ENCODE measurements at places on chromosomes 2 and 18.

GRCh38 chr18:80253871-80254492 lies 6.7 kb upstream of the PARD6G start:
- DNase-seq = no peak

- DNase-seq = no peak
Observed at GRCh38 chr2:70679259-70679658, 88.7 kb downstream of the ADD2 start.

DNA sequence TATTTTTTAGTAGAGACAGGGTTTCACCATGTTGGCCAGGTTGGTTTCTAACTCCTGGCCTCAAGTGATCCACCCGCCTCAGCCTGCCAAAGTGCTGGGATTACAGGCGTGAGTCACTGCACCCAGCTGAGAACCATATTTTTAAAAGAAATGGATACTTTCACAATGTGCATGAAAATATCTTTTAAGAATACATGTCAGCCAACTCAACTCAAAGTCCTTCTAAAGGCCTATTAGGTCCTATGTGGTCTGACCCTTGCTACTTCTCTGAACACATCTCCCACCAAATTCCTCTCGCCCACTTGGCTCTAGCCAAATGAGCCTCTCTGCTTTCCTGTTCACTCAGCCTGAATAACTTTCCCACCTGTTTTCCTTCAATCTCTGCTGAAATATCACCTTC lies 119.6 kb downstream of the MTX2 start:
- no peak for DNase-seq

DNA sequence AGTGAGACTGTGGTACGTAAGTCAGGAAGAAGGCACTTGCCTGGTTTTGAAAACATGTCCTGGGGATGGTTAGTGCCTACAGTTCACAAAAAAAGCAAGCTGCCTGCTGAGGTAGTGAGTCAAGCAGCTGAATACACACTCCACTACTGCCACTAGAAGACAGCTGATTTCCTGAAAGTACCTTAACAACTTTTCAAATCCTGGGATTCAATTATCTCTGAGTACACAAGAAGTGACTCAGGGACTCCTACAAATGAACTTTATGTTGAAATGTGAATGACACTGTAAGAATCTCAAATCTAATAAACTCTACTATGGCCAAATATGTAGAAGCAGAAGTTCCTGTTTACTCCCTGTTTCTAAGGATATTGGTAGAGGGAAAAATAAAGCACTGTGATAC lies 58.0 kb upstream of the ARL5A start:
- DNase-seq = peak; percentile 55

DNA sequence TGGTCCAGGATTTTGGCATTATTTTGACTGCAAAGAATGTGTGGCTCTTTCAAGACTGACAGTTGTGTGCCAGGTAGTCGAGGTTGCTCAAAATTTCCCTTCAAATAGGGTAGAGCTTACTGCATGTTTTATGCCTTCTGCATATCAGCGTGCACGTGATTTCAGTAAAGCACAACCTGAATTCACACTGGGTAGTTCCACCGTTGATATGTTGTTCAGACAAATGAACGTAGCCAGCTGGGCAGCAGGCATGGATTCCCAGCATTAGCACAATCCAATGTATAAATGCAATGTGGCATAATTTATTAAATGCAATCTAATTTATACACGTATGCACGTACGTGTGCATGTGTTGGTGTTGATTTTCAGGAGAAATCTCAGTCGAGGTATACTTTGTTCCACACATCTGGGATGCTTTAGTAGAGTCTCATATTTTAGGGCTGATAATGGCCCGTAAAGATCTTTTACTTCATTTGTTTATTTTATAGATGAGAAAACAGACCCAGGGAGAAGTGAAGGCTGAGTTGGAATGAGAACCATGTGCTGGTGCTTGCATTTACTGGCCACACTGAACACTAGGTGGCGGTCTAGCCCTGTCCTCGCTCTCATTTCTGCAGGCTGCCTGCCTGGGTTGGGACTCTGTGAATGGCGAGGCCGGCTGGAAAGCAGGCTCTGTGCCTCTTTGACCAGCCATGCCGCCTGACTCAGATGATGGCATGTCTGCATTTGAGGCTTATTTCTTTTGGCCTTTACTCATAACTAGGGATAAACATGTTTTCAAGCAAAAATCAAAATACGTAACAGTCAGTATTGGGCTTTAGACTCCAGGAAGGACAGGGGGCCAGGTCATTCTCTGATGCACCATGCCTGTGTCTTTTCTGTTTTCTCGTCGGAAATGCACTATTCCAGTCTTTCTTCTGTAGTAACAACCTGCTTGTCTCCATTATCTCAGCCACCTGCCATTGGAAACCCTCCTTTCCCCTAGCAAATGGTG lies 120.4 kb downstream of the RNF144A start:
- peak; percentile 27 for DNase-seq

GRCh38 chr18:213966-214365 lies 53.9 kb downstream of the THOC1 start:
- no peak for DNase-seq

DNA sequence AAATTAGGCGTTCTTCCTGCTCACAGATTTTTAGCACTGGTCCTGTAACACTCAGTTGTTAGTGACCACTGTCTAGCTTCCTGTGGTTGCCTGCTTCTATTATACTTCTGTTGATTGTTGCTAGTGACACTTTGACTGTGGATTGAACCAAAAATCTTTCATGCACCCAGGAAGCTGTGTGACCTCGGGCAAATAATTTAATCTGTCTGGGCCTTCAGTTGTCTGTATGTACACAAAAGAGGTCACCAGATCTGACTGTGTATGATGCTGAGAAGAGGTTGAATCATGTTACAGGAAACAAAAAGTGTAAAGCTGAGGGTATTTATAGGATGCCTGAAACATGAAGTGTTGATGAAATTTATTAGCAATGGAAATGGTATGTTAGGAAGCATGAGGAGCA lies 12.7 kb downstream of the ICOS start:
- peak; percentile 23 for DNase-seq

- DNase-seq = no peak
Observed at GRCh38 chr18:6591491-6591890, 138.0 kb upstream of the ARHGAP28 start.

DNA sequence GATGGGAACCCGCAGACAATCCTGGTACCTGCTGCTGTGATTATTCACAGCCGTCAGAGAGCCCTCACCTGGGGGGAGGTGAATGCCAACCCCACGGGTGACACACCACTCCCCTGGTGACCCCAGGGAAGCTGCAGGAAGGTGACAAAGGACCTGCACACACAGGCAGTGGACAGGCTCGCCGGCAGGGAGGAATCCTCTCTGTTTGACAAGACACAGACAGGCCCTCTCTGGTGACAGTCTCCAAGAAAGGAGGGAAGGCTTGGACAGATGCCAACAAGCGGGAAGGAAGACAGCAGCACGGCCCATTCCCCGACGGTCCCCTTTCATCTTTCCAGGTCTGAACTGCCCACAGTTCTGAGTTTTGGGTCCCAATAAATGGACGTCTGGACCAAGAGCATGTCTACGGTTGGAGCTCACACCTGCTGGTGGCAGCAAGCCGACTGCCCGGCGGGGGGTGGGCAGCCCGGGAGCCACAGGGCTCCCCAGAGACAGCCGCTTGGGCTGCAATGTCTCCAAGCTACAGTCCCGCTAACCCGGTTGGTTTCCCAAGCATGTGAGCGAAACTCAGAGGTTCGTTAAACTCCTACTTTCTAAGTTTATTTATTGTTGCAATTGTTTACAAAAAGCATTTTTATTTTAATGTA lies 31.8 kb downstream of the HDAC4 start:
- no peak for DNase-seq

- DNase-seq = no peak
Observed at GRCh38 chr18:79765491-79766245, 32.1 kb upstream of the KCNG2 start.

DNA sequence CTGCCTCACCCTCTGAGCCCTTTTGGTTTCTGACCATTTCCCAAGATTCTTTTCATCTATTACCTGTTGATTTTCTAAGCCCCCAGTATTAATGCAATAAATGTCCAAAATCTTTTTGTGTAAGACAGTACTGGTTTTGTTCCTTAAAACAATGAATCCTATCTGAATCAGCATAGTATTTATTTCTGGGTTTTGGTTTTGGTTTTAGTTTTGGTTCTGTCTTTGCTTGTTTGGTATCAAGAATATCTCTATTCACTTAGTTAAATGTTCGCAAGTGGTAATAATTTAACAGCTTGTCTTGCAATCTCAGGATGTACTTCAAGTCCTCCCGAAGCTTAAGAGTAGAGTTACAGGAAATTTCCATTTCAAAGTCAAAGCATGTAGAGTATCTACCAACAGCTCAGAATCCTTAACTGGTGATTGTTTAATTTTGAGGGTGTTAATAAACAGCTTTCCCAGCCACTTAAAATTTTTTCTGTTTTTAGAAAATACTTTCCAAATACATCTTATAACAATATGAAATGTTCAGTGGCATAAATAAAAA lies 67.7 kb upstream of the NEDD4L start:
- no peak for DNase-seq

- DNase-seq = no peak
Observed at GRCh38 chr2:196399096-196399495, 227.7 kb upstream of the STK17B start.

DNA sequence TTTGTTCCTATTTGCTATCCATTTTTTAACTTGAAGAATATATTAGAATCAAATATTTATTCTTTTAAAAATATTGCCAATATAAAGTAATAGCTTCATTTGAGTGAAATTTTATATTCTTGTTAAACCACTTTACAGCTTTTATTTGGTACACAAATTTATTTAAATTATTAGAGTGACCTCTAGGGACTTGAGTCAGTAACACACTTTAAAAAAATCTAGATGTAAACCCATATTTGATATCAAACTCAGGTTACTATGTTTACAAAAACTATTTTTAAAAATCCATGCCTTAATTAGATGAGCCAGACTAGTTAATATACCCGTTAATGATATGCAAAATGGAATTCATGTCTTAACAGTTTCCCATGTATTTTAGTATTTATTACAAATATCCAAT lies 134.6 kb downstream of the MAP4K4 start:
- DNase-seq = no peak

DNA sequence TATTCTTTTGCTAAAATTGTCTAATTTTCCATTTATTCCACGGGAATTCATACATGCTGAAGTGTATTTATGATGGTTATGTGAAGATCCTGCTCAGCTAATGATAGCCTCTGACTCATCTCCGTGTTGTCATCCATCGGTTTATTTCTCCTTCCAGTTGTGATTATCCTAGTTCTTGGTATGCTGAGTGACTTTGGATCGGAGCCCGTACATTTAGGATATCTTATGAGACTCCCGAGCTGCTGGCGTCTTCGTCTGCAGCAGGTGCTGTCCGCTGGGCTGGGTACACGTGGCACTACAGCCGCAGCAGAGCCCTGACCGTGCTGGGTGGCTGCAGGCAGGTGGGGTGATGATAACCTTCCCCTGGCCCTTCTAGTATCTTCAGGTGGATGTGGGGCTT lies 40.1 kb upstream of the GALR1 start:
- DNase-seq = no peak

DNA sequence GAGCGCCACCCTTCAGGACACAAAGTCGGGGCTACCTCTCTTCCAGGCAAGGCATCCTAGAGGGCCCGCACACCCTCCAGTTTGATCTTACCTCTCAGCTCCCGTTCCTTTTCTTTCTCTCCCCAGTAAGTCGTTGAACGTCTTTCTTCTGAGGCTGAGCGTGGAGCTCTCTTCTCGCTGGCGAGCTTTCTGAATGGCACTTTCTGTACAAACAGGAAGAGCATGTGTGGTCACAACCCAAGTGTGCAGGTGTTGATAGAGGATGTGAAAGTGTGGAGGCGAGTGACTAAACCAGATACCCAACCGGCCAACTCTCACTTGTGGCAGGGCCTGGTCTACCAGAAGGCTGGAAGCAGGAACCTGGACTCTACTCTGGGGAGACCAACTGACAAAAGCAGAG lies at the start of gene AFF3:
TSS of gene AFF3 (minus strand) at position 198 of the 400 bp plus-strand sequence. CDS start 38,136 bp downstream, outside the sequence.
- no peak for DNase-seq

DNA sequence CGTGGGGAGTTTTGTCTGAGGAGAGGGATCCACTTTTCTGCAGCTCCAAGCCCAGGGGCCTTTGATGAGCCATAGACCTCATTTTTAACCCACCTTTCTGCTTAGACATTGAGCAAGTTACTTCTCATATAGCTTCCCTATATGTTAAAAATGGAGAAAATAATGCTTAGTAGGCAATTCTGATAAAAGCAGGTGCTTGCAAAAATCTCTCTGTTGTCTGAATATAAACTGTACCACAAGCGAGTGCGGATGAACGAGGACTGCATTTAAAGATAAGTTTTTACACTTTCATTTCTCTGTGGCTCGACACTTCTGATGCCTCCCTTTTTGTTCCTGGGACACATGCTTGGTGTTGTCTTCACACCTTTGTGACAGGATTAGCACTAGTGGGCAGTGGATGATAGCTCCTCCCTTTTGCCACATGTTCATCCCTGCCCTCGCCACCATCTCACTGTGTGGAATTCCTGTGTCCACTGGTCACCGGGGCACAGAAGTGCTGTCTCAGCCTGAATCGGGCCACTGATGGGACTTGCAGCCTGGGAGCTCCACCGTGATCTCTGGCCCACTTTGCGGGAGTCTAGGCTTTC lies 1.6 kb downstream of the TYMS start:
- no peak for DNase-seq

- DNase-seq = no peak
Observed at GRCh38 chr18:51193621-51194287, 3.7 kb downstream of the MEX3C start.

DNA sequence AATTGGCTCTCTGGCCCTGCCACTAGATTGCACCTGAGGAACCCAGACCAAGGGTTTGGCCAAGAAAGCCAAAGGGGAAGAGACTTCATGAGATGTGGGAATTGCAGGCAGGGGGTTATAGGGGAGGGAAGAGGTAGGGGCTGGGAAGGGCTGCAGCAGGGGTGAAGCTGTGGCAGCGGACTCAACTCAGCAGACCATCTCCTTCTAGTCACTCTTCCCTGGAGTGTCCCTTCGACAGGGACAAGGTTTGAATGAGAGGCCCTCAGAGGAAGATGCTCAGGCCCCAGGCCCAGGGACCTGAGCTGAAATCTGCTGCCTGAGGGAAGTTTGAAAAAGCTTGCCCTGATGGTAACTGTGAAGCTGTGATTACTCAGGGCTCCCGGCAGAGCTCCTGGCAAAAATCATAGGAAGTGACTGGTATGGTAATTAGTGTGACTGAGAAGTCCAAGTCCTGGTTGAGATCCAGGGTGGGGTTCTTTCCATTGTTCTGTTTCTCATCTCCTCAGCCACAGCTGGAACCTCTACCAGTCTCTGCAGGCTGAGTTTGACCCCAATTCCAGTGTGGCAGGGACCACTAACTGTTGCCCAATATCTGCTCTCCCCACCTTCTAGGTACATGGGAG lies 300.9 kb downstream of the CYP26B1 start:
- DNase-seq = no peak

All from DMS153 (cell line).